ENCODE measurements at places on chromosomes 1 and 21.

GRCh38 chr1:209600541-209600940, 17.0 kb downstream of the CAMK1G start:
- DNase-seq: no peak

DNA sequence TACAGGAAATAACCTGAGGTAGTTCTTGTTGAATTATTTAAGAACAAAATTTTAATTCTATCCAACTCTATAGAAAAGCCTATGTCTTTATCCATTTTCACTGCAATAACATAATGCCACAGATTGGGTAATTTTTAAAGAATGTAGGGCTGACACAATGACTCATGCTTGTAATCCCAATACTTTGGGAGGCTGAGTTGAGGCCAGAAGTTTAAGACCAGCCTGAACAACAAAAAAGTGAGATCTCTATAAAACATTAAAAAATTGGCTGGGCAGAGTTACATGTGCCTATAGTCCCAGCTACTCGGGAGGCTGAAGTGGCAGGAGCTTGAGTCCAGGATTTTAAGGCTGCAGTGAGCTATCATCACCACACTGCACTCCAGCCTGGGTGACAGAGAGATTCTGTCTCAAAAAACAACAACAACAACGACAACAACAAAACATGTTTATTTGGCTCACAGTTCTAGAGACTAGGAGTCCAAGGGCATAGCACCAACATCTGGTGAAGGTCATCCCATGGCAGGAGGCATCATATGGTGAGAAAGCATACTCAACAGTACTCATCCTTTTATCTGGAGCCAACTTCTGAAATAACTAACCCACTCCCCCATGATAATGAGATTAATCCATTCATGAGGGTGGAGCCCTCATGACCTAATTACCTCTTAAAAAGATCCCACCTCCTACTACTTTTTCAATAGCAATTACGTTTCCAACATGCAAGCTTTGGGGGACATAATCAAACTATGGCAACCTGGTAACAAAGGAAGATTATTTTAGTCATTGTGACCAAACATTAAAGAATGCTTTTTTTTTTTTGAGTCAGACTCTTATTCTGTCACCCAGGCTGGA, 59.6 kb downstream of the ABL2 start:
- no peak for DNase-seq

DNA sequence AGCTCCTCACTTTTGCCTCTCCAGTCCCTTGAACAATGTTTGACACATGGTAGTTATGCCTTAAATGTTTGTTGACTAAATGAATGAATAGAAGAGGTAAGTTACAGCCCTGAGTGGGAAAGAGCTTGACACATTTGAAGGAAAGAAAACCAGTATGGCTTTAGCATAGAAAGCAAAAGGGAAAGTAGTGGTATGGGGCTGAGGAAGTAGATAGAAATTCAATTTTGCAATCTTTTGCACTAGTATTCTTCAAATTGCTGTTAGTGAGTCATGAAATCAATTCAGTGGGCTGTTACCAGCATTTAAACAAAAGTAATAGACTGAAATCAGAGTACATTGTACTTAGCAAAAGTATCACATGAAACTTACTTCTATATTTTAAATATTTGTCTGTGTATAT, 21.1 kb downstream of the PLA2G4A start:
- no peak for DNase-seq

- no peak for DNase-seq
Observed at GRCh38 chr1:64616039-64616438, 128.8 kb upstream of the RAVER2 start.

DNA sequence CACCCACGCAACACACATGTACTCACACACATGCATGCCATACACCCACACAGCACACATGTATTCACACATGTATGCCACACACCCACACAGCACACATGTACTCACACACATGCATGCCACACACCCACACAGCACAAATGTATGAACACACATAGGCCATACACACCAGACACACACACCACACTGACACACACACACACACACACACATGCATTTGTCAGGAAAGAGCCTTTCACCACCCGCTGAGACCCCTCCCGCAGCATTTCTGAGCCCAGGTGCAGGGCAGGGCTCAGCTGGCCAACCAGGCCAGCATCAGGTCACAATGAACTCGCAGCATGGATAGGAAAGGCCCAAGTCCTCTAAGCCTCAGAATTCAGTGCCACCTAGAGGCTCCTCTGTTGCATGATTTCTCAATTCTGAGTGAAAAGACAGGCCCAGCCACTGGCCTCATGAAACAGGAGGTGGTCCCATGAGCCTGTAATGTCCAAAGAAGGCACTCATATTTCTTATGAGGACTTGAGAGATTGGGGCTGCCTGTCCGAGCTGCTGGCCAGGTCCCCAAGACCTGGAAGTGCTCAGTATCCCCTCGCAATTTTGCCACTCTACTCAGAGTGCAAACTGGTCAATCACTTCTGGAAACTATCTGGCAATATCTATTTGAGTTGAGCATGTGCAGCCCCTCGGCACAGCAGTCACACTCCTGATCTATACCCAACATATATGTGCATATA, 57.3 kb downstream of the PSMG1 start:
- DNase-seq: no peak

DNA sequence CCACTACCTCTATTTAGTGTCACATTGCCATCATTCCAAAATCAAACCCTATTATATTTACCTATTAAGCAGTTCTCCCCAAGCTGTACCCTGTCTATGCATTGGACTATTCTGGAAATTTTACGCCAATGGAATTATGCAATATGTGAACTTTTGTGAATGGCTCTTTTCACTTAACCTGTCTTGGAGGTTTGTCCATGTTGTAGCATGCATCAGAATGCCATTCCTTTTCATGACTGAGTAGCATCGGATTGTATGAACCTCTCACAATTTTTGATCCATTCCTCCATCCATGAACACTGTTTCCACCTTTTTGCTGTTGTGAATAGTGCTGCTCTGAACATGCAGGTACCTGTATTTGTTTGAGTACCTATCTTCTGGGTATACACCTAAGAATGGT, 33.7 kb downstream of the FAM163A start:
- no peak for DNase-seq

DNA sequence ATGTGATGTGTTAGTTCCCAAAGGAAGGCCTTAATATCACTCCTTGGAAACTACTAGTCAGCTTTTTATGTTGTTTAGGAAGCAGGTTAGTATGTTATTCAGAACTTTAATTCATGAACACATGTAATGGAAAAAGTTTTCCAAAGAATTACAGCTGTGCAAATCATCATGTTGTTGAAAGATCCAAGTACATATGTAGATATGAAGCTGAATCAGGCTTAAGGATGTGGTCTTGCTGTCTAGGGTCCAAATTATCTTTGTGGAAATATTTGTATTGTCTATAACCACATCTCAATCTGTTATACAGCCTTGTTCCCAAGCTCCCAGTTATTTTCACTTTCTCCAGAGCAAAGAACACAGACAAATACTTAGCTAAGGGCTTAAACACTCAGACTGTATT, 231.6 kb downstream of the TPR start:
- no peak for DNase-seq

- DNase-seq: no peak
Observed at GRCh38 chr1:147651466-147651865, 18.9 kb downstream of the ACP6 start.

DNA sequence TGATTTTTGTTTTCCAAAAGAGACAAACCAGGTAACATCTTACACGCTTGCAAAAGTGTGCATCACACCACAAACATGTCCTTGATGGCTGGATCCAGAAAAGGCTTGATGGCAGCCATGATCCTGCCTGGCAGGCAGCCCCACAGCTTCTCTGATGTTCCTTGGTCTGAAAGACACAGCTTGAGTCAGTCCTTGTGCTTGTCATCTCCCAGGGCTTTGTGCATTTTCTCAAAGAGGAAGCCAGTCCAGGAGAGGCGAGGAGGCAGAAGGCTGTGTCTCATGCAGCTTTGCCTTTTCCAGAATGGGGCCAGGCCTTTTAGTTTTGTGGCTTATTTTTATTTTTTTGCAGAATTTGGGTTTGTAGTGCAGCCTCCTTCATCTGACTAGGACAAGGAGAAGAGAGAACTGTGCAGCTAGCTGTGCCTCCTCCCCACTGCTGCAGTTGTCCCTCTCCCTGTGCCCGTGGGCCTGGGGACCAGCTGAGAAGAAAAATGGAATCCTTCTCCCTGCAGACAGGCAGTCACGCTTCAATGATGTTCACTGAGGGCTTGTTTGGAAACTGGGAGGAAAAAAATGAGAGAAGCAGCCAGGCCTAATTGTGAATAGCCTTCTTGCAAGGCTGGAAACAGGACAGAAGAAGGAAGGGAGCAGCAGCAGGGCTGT, 7.4 kb downstream of the FNDC5 start:
- DNase-seq: no peak

DNA sequence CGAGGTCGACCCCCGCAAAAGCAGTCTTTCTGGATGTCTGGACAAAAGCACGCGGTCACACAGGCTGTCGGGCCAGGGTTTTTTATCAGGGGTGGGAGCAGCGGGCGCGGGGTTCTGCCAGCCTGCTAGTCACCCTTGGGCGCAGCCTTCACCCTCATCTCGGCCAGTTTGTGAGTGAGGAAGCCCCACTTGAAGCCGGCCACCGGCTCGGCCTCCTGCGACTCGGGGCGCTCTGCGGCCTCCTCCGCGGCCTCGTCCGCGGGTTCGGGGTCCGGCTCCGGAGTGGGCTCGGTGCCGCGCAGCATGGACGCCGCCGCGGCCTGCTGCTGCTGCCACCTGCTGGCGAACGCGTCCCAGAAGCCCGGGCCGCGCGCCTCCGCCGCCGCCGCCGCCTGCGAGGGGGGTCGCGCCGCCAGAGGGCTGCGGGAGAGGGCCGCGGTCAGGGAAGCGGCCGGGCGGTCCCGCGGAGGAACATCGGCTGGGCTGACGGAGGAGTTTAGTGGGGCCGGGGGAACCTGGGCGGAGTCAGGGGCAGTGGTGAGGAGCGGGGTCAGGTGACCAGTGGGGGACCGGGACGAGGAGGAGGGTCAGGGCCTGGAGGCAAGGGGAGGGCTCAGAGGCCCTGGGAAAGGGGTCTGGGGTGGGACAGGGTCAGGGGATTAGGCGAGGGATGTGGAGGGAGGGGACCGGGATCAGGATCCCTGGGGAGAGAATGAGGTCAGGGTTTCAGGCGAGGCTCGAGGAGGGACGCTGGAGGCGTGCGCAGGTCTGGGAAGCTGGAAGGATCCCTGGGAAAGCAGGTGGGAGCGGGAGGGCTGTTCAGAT, 4.5 kb downstream of the C1orf232 start:
- no peak for DNase-seq

DNA sequence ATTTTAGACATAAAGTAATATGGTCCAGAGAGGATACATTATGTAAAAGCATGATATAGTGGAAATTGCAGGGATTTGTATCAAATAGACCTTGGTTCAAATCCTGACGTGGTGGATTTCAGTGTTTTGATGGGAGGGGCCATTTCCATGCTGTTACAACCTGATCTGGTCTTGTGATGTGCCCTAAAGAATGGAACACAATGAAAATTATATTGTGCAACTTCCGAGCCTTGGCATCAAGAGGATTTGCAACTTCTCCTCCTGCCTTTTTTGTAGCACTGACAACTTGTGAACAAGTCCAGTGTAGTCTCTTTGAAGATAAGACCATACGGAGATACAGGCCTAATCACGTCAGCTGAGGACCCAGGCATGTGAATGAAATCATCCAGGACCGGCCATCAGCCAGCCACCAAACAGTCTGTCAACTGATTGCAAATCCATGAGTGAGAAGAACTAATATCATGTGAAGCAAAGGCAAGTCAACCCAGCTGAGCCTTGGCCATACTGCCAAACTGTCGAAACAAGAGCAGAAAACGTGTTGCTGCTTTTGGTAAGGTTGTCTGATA, 412.1 kb downstream of the DPYD start:
- no peak for DNase-seq

- DNase-seq: no peak
Observed at GRCh38 chr1:119838236-119838635, 27.0 kb upstream of the REG4 start.

GRCh38 chr21:45417256-45417950, 12.4 kb downstream of the COL18A1 start:
- DNase-seq: no peak

- no peak for DNase-seq
Observed at GRCh38 chr1:42684139-42684538, 1.9 kb downstream of the YBX1 start.

GRCh38 chr1:230647321-230647720, 5.0 kb downstream of the COG2 start:
- no peak for DNase-seq

GRCh38 chr1:203911806-203912205, 50.4 kb downstream of the SNRPE start:
- DNase-seq: no peak

- no peak for DNase-seq
Observed at GRCh38 chr1:183553764-183554163, 36.5 kb downstream of the NCF2 start.

GRCh38 chr1:146012703-146013558, 8.6 kb downstream of the HJV start:
- peak; percentile 33 for DNase-seq

DNA sequence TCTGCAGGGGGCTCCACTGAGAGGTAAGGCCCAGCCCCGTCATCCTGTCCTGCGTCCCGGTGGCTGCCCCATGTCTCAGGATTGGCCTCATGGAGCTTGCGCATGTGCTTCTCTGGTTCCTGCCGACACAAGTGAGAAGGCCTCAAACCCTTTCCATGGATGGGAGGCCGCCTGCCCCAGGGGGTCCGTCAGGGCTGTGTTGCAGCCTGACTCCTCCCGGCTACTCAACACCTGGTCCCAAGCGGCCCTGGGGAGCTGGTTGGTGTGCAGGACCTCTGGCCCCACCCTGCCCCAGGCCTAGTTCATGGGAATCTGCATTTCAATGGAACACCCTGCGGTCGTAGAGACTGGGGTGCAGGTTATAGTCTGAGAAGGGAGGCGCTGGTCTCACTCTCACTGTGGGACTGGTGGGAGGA, 21.1 kb upstream of the PDE9A start:
- no peak for DNase-seq

DNA sequence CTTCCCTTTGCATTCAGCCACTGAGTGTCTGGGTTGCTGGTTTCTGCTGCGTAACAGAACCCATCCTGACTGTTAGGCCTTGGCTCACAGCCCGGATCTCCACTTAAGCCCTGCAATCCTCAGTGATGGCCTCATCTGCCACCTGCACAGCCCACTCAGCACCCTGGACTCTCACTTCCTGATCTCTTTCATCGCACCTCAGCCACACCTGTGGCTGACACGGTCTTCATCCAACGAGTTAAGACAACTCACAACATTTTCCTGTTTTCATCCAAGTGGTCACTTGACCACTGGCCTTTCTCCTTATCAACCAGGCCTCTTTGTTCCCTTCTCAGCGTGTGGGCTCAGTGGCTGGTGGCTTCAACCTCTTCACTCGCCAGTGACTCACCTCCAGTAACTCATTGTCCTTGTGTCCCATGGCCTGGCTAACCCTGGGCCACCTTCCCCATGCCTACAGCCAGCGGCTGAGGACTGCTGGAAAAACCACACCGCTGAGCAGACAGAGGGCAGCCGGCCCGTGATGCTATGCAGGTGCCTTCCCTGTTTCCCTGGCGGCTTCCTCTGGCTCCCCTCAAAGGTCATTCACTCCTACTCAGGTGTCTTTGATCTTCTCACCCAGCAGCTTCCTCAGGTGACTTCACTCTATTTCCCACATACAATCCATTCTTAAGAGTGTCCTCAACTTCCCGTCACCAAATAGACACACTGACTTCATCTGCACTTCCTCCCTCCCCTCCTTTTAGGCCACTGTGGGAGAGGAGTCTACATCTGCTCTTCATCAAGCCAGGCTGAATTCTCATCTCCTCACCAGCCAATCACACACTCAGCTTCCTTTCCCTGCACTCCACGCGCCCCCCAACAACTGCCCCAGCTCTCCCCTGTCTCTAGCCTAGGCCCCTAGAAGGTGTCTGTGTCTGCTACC, 19.9 kb upstream of the EDN2 start:
- no peak for DNase-seq
